Stimulated activated CD4-positive, alpha-beta T cell treated with anti-CD3 and anti-CD28 coated beads, TNF-alpha, amount 100 ng/mL, for 4 hours (primary cell): ENCODE measurements at places on chromosomes 7 and 10.

DNA sequence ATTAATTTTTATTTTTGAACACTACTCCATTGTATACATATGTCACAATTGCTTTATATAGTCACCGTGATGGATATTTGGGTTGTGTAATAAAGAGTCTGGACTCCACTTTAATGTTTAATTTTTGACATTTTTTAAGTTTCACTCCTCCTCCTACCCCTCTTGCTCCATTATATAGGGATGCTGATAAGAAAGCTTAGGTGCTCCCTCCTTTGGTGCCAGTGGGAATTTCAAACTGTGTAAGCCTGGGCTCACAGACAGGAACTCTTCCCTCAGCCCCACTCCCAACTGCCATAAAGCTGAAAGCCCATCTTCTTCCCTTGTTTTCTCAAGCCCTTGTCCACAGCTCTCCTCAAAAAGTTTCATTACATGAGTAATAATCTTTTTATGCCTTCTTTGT lies 47.6 kb downstream of the TWIST1 start:
- no peak for DNase-seq

GRCh38 chr7:119802147-119802546 lies 470.8 kb upstream of the KCND2 start:
- no peak for DNase-seq

- no peak for DNase-seq
Measured at GRCh38 chr10:71144824-71145223, 67.5 kb upstream of the UNC5B start.

- DNase-seq = no peak
Measured at GRCh38 chr7:95871075-95871848, 98.9 kb downstream of the DYNC1I1 start.

DNA sequence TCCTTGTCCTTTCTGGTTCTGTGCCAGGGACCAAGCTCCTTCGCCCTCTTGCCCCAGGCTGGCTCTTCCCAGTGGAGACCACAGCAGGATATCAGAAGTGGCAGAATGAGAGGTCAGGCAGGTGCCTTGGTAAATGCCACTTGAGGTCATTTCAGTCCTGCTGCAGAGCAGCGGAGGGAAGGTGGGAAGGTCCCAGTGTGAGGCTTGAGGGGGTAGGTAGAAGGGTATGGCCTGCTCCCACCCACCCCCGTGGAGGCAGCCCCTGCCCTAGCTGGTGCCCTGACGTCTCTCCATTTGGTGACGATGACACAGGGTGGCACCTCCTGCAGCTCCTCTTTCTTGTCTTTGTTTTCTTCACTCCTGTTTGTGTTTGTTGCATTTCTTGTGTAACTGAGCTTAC lies 538.8 kb downstream of the TCERG1L start:
- DNase-seq = no peak

DNA sequence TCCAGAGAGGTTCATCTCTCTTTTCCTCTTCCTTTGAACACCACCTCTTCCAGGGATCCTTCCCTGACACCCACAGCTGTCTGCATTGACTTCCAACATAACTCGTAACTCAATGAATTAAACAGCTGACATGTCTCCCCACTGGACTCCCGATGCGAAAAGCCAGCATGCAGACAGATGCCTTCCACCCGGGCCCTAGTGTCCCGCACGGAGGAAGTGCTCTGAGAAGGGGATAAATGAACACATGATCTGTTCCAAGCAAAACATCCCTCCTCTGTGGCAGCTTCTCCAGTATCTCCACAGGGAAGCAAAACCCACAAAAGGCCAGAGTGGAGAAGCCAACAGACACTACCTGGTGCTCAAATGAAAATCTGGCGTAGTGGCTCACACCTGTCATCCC lies 28.3 kb downstream of the OGDHL start:
- DNase-seq = no peak

- DNase-seq = no peak
Measured at GRCh38 chr7:153616711-153617325, 435.4 kb upstream of the DPP6 start.

DNA sequence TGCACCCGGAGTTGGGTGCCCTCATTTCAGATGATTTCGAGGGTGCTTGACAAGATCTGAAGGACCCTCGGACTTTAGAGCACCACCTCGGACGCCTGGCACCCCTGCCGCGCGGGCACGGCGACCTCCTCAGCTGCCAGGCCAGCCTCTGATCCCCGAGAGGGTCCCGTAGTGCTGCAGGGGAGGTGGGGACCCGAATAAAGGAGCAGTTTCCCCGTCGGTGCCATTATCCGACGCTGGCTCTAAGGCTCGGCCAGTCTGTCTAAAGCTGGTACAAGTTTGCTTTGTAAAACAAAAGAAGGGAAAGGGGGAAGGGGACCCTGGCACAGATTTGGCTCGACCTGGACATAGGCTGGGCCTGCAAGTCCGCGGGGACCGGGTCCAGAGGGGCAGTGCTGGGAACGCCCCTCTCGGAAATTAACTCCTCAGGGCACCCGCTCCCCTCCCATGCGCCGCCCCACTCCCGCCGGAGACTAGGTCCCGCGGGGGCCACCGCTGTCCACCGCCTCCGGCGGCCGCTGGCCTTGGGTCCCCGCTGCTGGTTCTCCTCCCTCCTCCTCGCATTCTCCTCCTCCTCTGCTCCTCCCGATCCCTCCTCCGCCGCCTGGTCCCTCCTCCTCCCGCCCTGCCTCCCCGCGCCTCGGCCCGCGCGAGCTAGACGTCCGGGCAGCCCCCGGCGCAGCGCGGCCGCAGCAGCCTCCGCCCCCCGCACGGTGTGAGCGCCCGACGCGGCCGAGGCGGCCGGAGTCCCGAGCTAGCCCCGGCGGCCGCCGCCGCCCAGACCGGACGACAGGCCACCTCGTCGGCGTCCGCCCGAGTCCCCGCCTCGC lies at the start of gene EGFR:
TSS of gene EGFR (plus strand) at position 657 of the 830 bp plus-strand sequence. CDS start 261 bp downstream, outside the sequence.
- no peak for DNase-seq

GRCh38 chr10:23070913-23071218 lies 24.5 kb upstream of the MSRB2 start:
- DNase-seq = no peak

DNA sequence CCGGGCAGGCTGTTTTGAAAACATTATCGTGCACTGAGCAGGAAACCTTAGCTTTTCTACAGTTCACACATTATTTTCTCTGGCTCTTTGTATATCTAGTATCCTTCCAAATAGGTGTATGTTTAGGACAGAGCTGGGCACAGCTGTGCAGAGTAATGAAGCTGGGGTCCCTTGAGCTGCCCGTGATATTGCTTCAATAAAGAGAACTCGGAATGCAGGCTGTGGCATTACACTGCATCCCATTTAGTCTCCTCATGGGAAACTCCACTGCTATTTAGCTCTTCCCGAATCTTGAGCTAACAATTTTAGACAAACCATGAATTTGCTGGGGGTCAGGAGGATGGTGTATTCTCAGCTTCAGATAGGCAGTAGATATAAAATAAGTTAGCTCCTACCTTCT lies 348.3 kb downstream of the ACTR3B start:
- no peak for DNase-seq

- DNase-seq = no peak
Measured at GRCh38 chr7:3880228-3880987, 579.4 kb downstream of the SDK1 start.

- no peak for DNase-seq
Measured at GRCh38 chr10:44056206-44056605, 328.7 kb downstream of the CXCL12 start.
